Activated T-cell treated with anti-CD3 and anti-CD28 coated beads, Interleukin-2, amount 50 U/mL, for 48 hours (primary cell): ENCODE measurements at places on chromosomes 2 and 18.

DNA sequence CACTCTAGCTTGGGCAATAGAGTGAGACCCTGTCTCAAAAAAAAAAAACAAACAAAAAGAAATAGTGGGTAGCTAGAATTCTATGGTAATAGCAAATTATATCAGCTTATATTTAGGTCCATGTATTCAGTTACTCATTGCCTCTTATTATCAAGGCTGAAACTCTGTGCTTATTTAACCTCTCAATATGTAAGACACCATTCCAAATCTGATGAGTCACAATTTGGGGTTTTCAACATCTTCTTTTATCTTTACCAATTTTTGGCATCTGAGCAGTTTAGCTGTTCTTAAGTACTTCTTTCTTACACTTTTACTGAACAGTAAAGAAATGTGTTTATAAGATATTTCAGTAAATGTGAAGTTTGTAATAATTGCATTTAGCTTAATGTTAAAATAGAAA lies 69.3 kb downstream of the TTC27 start:
- no peak for DNase-seq

DNA sequence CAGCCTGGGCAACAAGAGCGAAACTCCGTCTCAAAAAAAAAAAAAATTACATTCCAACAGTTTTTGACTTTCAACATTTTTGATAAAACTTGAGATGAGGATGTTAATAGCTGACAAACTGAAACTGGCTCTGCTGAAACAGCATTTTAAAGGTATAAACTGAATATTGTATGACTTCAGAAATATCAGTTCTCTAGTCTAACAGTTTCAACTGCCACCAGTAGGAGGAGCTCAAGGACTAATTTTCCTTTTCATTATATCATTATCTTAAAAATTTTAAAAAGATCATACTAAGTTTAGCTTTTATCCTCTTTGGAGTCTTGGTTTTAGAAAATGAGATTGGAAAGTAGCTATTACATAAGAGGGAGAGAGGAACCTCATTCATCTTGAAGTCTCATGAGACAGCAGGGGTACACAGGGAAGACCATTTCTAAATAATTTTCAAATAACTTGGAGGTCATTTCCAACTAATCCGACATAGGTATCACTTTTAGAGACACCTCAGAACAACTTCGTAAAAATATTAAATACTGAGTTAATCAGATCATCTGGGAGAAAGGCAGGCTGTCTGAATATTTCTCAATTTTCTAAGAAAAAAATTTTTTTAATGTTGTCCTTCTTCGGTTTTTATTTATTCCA lies 37.6 kb upstream of the MCM6 start:
- no peak for DNase-seq

- DNase-seq, result no peak
These were observed 110.3 kb downstream of the PXDN start for GRCh38 chr2:1633936-1634587.

GRCh38 chr18:61435064-61435652 lies 101.9 kb downstream of the CDH20 start:
- no peak for DNase-seq

- DNase-seq, result no peak
These were observed 42.9 kb downstream of the ADI1 start for GRCh38 chr2:3476321-3476984.
